Heart left ventricle (tissue), 16 donors: ENCODE measurements at places on chromosomes 3 and 15. TPM values are rescaled to one million over a fixed set of nuclear protein-coding genes. Genes with fewer than 3 reads are reported as not detected.
A peak's percentile ranks its signal among the peaks of the same experiment; 100 is the strongest.

GRCh38 chr3:18656410-18656809 is 231.3 kb upstream of the SATB1 start:
- no peak for DNase-seq

The COLQ gene
- 10.7 TPM for total RNA-seq

DNA sequence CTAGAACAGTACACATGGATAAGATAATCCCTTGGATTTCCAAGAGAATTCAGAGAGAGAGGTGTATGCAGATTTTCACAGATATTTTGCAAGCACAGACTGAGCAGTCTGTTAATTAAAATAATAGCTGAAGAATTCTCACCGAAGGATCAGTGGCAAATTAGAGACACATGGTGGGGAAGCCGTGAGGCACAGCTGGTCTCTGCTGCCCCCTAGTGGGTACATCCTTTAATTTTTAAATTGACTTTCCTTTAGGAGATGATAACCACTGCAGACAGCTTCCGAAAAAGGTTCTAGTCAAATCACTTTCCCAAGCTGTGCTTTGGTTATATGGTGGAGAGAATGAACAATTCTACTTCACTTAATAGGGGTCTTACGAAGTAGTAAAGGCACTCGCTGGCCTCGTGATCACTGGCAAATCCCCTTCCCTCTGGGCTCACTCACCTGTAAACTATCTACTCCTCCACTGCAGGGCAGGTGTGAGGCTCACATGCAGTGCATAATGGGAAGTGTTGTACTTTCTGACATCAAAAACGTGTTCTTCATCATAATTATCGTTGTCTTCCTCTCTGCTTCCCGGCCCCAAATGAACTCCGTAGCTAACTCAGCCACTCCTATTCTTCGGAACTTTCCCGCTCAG is 19.5 kb downstream of the MESD start:
- DNase-seq: peak; percentile 53

DNA sequence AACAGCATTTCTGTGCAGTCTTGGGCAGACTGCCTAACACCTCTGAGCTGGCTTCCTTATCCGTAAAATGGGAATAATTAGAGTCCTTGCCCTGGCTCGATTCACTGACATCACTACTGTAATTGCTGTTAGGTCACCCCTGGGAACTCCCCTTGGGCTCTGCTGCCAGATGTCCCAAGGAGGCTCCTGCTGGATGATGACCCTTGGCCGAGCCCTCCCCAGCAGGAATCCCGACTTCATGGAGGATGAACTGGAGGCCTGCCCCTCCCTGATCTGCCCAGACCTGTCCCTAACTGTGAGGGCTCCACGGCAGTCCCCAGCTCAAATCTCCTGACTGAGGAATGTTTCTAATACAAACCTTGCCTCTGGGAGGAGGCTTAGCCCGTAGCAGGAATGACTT is 18.0 kb downstream of the ESYT3 start:
- DNase-seq: peak; percentile 1

The MORC1 gene
- total RNA-seq: not detected

GRCh38 chr3:181326637-181327223 is 337.2 kb upstream of the DNAJC19 start:
- DNase-seq: no peak

The INSYN1 gene
- 55.9 TPM for total RNA-seq

- DNase-seq: no peak
These were observed 16.9 kb upstream of the PSMD6 start for GRCh38 chr3:64039981-64040733.

- no peak for DNase-seq
These were observed 77.6 kb upstream of the CHD2 start for GRCh38 chr15:92822216-92823144.

- DNase-seq: no peak
These were observed 308.6 kb downstream of the CLSTN2 start for GRCh38 chr3:140243575-140243974.

GRCh38 chr3:74302969-74303368 is 311.5 kb downstream of the CNTN3 start:
- DNase-seq: no peak

DNA sequence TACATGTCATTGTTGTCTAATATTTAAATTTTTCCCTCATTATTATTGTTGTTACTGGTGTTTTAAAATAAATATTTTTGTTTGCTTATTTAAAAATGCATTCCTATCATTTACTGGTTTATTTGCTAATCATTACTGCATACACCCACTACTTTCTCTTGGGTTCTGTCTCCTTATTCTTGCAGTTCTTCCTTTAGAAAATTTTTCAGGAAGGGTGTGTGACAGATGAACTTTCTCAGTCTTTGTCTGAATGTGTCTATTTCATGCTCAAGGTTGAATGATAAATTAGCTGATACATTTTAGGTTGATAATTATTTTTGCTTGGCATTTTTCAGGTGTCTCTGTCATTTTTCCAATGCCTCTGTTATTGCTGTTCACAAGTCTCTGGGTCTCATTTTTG is 7.4 kb downstream of the AQP9 start:
- DNase-seq: no peak

DNA sequence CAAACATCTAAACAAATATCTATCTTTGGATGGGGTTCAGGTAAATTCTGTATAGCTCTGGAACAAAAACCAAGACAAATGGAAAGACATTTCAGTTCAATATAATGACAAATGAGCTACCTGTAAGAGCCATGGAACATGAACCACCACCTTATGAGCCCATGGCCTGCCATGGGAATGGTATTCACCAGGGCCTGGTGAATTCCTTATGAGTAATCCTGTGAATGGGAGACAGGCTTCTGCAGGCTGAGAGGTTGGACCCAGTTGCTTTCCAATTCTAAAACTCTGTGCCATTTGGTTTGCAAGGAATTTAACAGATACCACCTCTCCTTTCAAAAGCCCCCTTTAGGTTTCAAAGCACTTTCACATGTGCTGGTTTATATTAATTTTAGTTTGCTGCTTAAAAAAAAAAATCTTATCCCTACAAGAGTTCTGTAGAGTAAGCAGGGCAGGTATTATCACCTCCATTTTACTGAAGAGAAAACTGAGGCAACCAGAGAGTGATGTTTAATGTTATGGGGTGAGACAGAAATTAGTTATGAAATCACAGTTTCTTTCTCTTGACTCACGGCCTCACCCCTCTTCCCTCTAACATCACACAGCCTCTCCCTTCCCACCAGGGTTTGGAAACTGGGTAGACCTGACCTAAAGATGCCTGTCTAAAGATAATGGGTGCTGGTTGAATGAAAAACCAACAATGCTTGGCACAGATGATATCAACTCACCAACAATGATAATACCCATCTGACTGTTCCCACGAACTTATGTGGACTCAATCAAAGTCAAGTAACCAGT is 397.6 kb upstream of the WNT5A start:
- DNase-seq: no peak
